KG1 (cell line): ENCODE measurements at places on chromosomes 16 and 17.

DNA sequence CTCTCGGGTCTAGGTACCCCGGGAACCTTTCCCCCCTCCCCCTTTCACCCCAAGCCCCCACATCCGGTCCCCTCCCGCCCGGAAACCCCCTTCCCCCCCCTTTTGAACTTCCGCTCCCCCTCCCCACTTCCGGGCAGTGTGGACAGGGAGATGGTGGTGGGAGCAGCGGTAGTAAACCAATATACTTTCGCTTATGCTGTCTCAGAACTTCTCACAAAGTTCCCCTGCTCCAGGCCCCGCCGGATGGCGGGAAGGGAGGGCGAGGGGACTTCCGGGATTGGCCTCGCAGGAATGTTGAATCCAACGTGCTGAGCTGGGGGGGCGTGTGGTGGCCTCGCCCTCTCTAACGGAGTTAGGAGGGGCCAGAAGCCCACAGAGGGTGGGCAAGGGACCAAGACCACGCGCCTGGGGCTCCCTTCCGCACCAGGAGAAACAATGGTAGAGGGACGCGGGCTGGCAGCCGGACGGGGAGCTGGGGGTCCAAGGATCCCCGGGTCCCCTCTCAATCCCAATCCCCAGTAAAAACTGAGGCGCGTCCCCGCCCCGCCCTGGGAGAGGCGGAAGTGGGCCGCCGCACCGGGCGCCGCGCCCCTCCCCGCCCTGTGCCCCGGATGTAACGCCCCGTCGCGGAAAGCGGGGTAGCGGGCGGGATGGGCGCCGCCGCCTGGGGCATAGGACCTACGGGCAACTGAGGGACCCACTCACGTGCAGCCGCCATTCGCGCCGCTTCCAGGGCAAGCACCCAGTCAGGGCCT, 742 bp downstream of the PFN1 start:
- DNase-seq: no peak

DNA sequence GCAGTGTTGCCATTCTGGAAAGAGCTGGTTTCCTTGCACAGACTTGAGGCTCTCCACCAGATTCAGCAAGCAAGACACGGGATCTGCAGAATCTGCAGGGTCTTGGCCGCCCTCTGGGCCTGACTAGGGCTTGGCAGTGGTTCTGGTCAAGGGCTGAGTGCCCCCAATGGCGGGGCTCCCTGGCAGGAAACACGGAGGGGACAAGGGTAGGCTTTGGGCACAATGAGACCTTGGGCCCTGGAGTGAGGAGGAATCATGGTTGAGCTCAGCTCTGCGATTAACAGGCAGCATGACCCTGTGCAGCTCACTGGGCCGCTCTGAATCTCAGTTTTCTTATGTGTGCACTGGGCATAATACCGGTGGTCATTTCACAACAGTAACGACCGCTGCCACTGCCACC, 249.9 kb downstream of the GSG1L start:
- no peak for DNase-seq

GRCh38 chr16:4944333-4945281, 7.7 kb upstream of the PPL start:
- no peak for DNase-seq

GRCh38 chr17:78184351-78184750, 2.5 kb downstream of the TK1 start:
- DNase-seq: no peak

GRCh38 chr16:19008245-19009169, 24.8 kb downstream of the TMC7 start:
- no peak for DNase-seq

DNA sequence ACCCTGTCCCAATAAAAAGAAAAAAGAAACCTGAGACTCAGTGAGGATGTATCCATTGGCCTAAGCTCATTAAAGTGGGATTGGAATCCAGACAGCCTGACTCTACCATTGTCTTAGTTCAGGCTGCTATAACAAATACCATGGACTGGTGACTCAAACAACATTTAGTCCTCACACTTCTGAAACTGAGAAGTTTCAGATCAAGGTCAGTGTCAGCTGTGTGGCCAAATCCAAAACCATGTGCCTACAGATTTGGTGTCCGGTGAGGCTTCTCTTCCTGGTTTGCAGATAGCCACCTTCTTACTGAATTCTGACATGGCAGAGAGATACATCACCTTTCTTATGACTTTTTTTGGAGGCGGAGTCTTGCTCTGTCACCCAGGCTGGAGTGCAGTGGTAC, 53.3 kb upstream of the KDM8 start:
- DNase-seq: no peak

DNA sequence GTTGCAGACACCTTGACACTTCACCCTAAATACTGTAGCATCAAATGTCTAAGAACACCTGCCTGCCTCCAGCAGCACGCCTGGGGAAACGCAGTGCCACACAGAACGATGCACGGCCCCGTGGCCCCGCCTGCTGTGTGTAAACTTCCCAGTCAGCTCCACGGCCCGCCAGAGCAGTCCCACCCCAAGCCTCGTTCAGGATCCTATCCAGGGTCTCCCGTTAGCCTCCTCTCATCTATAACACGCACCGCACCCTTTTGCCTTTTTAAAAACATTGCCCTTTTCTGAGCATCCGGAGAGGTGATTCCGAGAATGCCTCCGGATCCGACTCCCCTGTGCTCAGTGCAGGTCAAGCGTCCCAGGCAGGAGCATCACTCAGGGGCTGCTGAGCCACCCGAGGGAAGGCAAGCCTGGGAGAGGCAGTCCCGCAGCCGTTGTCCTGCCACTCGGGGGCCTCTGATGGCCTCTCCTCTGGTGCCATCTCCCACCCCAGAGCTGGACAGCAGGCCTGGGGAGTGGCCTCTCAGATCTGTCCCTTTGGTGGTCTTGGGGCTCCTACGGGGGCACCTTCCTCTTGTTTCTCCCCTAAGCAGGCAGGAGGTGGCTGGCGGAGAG, 37.9 kb upstream of the SLC38A10 start:
- no peak for DNase-seq
